Stimulated activated CD4-positive, alpha-beta T cell treated with anti-CD3 and anti-CD28 coated beads, TNF-alpha, amount 100 ng/mL, for 24 hours (primary cell): ENCODE measurements at places on chromosomes 11 and 22.

DNA sequence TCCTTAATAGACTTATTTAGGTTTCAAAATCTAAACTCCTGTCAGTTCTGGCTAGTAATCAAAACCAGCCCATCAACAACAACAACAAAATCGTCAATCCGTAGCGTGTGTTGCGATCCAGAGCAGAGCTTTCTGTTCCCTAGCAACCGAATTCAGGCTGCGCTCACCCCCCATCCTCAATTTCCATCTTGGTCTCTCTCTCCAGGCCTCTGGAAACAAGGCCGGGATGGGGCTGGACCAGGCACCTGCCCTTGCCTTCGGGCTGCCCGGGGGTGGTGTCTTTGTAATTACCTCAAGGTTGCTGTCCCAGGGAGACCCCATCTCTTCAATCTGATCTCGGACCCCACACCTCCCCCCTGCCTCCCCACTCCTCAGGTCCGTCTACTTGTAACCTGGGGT is 1341.5 kb downstream of the BRD1 start:
- no peak for DNase-seq

DNA sequence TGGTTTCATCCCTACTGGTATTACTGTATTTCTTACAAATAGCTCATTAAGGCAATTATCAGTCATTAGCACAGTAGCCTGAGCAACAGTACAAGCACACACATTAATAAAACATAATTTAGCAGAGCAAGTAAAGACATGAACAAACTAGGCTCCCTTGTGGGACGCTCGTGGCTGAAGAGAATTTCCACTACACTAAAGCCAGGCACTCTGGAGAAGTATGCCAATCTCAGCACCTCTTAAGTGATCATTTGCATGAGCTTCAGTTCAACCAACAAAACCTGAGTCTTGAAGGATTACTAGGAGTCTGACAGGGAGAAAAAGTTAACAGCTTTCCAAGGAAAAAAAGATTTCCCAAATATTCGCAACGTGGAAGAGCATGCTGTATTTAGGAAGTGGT is 109.1 kb downstream of the LARGE1 start:
- DNase-seq, result no peak

DNA sequence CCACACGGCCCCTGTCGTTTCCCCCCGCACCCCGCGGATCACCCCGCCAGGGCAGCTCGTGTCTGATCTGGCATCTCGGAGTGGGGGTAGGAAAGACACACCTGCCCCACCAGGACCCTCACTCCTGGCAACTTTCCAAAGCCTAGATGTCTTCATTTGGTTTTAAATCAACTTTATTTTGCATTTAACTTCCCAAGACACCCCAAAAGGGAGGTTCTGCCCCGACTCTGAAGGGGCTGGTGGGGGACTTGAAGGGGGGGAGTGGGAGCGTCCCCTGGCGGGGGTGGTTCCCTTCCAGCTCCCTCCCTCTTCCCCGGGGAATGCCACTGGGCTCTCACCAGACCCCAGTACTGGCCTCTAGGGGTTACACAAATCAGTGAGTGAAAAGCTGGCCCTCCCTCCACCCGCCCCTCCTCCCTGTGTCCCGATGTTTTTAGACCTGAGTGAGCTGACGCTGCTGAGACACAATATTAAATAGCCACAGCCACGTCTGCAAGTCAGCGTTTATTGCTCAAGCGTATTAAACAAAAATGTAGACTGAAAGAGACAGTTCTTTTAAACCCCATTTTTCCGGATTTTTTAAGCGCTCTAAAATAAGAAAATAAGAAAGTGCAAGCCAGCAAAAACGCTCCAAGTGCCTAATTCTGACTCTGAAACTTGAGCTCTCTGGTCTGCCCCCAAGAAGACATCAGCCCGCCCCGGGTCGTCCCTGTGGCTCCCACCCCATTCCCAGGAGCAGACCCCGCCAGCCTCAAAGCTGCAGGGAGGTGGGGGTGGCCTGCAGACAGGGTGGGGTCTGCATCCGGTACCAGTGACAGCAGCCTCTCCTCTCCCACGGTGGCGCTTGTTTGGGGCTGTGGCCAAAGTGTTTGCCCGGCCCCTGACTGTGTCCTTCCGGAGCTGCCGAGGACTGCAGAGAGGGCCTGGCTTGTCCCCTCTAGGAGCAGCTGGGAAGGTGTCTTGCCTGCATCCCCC is 1.1 kb upstream of the TTLL8 start:
- no peak for DNase-seq

DNA sequence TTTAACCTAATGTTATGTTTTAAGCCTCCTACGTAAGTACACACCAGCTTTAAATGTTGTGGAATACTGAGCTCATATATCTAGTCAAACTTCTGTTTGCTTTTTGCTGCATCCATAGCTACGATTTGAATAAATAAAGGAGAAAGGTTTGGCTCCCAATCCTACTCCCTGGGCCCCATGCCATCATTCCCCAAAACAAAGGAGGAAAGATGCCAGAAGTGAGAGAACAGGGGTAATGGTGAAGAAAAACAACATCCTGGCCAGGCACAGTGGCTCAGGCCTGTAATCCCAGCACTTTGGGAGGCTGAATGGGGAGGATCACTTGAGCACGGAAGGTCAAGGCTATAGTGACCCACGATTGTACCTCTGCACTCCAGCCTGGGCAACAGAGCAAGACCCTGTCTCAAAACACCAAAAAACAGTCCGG is 26.5 kb downstream of the SCGB1A1 start:
- no peak for DNase-seq

GRCh38 chr11:80146232-80146631 is 705.4 kb upstream of the TENM4 start:
- no peak for DNase-seq

DNA sequence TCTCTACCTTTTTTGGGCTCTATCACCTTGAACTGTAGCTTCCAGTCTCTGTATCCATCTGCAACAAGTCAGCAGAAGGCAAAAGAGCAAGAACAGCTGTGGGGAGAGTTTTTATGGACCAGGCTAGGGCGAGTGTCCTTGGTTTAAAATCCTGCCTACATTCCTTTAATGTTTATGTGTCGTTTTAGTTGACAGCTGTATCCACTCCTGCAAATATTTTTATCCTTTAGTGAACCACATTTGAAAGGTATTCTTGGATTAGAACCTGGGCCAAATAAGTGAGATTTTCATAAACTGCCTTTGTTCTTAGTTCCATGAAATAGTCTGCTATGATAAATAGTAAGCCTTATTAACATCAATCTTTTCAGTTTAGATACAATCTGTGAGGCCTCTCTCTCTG is 712.2 kb downstream of the ETS1 start:
- no peak for DNase-seq
